ENCODE measurements at places on chromosomes 5 and 9.

DNA sequence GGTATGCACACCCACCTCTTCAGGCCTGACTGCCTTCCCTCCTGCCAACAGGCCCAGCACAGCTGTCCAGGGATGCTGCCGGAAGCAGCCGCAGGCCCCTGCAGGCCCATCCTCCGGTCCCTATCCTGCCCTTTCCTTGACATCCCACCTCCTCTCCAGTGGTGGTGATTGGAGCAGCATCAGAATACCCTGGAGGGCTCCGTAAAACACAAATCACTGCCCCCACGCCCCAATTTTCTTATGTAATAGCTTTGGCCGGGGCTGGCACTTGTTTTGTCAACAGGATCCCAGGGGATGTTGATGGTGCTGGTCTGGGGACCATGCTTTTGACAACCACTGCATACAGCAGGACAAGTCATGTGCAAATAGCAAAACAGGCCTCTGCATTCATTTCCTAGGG lies 274.5 kb downstream of the GADD45G start:
- no peak for DNase-seq

- no peak for DNase-seq
Measured at GRCh38 chr5:143880178-143880577, 68.2 kb downstream of the HMHB1 start.

GRCh38 chr9:100938507-100938906 lies 90.0 kb upstream of the PLPPR1 start:
- DNase-seq: no peak

- no peak for DNase-seq
Measured at GRCh38 chr9:20564650-20565049, 57.6 kb downstream of the MLLT3 start.

DNA sequence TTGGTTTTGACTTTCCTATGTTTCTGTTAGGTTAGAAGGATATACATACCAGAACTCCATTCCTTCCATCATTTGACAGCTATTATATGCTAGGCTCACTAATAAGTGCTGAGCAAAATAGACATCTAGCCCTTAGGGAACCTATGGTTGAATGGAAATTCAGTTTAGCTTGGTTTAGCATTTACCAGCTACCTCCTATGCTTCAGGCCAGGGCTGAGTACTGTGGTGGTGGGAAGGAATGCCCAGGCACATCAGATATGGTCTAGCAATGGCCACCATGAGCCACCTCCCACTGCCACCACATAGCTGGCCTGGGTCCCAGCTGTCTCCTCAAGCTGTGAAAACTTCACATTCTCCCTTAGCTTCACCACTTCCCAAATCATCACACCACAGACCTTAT lies 89.4 kb downstream of the SPOCK1 start:
- no peak for DNase-seq

- DNase-seq: no peak
Measured at GRCh38 chr5:113189291-113189690, 212.7 kb downstream of the DCP2 start.

- no peak for DNase-seq
Measured at GRCh38 chr9:87395804-87396479, 101.7 kb upstream of the DAPK1 start.

- no peak for DNase-seq
Measured at GRCh38 chr5:150215979-150216944, 26.4 kb downstream of the SLC6A7 start.

DNA sequence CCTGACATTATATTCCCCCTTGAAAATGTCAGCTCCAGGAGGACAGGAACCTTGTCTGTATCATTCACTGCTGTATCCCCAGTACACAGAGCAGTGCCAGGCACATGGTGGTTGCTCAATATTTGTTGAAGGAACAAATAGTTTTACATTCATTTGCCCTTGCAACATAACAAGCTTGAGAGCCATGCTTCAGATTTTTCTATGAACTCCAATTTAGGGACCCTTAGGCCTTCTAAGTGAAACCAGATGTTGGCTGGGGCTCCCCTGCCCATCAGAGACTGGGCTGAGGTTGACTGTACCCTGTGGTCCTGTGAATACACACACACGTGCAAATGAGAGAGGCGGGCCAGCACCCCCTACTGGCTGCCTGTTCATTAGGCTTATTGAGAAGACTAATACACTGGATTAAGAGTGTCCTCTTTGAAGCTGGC lies 214.9 kb upstream of the WWC1 start:
- DNase-seq: no peak

- DNase-seq: no peak
Measured at GRCh38 chr9:19694601-19695000, 94.2 kb downstream of the SLC24A2 start.

DNA sequence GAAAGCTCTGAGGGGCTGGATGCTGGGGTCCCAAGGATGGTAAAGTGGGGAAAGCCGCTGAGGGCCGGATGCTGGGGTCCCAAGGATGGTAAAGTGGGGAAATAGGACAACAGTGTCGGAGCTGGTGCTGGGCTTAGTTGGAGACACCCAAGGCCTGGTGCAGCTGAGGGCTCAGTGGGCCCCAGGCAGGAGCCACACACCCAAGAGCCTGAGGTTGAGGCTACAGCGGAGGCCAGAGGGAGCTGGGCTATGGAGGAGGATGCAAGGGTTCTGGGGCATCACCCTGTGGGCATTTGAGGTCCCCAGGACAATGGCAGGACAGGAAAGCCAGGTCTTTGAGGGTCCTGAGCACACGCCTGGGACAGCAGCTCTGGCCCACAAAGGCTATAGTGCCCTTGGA lies 19.1 kb upstream of the SLC9A3 start:
- no peak for DNase-seq

DNA sequence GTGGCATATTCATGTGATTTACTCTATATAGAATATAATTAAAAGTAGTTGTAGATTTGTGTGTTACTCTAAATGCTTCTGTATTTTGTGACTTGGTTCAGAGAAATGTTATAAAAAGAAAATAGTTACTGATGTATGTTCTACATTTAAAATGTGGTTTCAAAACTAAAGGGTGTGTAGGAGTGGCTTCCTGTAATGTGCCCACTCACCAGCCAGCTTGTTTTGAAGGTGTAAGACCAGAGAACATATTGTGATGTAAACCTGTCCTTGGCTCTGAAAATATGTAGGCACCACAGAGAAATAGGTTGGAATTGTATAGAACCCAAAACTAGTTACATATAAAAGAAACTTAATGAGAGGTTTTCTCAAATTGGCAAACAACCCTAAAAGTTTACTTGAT lies 51.2 kb upstream of the ARRDC3 start:
- DNase-seq: peak; percentile 18

GRCh38 chr5:89817841-89818240 lies 591.7 kb downstream of the CETN3 start:
- DNase-seq: no peak

DNA sequence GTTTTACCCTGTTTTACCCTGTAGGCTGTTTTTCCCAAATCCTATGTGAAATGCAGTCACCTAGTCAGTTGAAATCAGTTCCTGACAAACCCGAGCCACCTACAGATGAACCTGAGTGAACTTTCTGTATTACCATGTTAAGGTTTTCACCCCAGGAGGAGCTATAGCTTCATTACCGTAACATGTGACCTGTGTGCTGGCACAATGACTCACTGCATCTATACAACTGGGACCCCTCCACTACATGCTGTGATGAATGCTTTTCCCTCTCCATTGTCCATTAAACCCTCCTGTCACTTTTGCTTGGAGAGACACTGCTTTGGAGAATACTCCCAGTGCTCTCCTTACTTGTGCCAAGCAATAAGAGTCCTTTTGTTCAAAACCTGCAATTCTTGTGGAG lies 1974.8 kb downstream of the EFNA5 start:
- DNase-seq: no peak

All from CD4-positive, alpha-beta T cell treated with Interleukin-4 for 1 hour (primary cell).